Activated CD4-positive, alpha-beta T cell treated with anti-CD3 and anti-CD28 coated beads for 4 hours (primary cell): ENCODE measurements at places on chromosomes 7 and 10.
A peak's percentile ranks its signal among the peaks of the same experiment; 100 is the strongest.

GRCh38 chr7:48274662-48275061 is 103.4 kb downstream of the ABCA13 start:
- no peak for DNase-seq

DNA sequence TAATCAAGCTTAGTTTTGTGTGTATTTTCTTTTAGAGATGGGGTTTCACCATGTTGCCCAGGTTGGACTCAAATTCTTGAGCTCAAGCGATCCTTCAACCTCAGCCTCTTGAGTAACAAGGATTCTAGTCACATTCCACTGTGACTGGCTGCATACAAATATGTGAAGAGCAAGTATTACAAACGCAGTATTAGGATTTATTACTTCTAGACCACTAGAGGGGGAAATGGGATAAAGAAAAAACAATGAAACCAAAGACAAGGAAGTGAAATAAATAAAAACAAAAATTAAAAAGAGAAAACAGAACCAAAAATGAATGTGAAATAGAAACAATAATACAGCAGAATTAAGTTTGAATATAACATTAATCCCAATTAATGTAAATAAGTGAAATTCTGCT is 308.7 kb downstream of the ANKRD30A start:
- DNase-seq: no peak

DNA sequence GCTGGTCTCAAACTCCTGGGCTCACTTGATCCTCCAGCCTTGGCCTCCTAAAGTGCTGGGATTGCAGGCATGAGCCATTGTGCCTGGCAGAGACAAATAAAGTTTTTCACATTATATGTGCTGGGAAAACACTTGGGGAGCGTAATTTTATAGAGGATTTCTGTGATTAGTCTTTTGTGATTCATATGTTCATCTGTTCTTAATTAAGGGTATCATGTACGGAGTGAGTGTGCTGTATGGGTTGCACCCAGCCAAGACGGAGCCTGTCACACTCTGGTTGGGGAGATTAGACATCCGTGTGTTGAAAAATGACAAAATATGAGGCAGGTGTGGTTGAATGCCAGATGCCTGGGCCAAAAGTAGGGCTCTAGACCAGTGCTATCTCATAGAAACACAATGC is 10.3 kb downstream of the ADRB1 start:
- no peak for DNase-seq

GRCh38 chr7:119233015-119233414 is 1008.5 kb downstream of the ANKRD7 start:
- DNase-seq: no peak

DNA sequence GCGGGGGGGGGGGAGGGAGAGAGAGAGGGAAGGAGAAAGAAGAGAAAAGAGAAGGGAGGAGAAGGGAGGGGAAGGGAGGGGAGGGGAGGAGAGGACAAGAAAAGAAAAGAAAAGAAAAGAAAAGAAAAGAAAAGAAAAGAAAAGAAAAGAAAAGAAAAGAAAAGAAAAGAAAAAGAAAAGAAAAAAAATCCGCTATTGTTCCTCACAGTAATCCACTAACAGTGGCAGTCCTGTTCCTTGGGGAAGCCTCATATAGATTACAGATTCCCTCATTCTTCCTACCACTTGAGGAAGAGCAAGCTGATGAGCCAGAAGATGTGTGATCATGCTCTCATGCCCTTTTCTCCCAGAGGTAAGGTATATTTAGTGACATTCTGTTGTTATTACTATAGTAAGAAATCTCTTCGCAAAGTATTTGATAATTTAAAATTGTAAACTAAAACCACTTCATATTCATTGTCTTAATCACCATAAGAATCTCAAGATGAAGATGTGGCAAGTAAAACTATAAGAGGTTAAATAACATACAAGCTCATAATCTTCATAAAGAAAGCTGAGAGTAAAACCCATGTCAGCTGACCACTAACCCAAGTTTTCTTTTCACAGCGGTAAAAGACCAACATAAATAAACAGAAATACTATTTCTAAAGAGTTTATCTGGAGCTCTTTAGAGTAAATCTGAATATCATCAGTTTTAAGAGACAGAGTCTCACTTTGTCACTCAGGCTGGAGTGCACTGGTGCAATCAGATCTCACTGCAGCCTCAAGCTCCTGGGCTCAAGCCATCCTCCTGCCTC is 128.1 kb downstream of the JMJD1C start:
- DNase-seq: no peak

GRCh38 chr7:122995600-122995999 is at the start of gene TAS2R16:
TAS2R16 (minus strand) TSS chr7:122995700; CDS start chr7:122995634, 66 bp downstream.
- DNase-seq: no peak

- no peak for DNase-seq
Observed at GRCh38 chr7:135463908-135464307, 46.0 kb downstream of the CNOT4 start.

- no peak for DNase-seq
Observed at GRCh38 chr7:121178869-121179497, 149.8 kb upstream of the WNT16 start.

DNA sequence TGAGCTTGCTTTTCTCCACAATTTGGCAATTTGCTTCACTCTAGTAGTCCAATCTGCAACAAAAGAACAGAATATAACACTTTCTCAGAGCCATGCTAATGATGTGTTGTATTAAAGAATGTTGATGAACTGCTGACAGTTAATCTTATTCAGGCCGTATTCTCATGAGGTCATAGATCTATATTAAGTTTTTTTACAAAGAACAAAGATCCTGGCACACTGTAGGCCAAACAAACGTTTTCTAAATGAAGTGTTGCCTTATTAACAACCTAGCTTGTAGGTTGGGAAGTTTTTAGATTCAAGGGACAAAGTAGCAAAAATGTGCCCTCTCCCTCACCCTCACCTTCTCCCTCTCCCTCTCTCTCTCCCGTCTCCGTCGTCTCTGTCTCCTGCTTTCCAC is 6.8 kb downstream of the HILPDA start:
- DNase-seq: no peak

DNA sequence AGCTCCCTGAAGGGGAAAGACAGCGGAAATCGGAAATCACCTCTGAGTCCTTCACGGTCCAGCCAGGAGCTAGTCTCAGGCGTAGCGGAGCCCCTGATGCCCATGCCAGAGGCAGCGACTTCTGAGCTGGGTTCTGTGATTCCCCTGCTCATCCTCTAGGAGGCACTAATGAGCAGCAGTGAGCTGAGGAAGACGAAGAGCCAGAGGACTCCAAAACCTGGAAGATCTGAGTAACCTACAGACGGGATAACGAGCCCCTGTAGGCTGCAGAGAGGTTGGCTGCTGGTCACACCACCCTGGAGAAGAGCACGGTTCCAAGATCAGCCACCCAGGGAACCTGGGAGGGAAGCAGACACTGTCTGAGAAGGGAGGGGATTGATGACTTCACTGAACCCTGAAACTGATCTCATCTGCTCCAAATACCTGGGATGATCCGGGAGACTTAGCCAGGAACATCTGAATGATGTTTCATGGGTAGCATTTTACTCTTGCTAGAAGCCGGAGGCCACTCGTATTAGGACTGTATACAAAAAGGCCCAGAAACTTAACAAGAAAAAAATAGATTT is 304.1 kb downstream of the PAXIP1 start:
- DNase-seq: no peak

DNA sequence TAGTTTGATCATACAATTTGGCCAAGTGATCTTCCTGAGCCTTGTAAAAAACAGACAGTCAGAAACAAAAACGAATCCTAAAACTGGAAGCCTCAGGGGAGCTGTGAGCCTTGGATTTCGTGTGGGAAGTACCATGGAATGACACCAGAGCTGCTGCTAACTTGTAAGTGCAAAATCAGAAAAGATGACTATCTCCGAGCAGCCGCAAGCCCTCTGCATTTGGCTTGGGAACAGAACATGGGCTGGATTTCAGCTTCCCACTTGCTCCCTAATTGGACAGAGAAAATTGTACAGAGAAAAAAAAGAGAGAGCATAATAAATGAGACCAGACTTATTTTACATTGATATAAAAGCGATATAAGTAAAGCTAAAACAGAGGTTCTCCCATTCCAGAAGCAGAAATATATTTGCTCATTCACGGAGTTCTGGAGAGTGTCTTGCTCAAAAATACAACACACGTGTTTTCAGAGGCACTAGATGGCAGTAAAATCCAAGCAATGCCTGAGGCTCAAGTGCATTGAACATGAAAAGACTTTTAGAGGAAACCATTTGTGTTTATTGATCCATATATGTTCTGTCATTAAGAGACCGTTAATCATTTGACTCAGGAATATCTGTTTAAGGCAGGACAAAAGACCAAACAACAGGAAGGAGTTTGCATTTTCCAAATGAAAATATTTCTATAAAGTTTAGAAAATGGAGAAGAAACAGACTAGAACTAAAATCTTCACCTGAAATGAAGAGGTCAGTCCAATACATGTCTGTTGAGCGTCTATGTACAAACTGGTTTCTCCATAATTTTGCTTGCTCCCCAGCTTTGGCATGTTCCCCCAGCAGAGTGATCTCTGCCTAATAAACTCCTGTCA is 78.3 kb upstream of the SLC26A5 start:
- DNase-seq: no peak

DNA sequence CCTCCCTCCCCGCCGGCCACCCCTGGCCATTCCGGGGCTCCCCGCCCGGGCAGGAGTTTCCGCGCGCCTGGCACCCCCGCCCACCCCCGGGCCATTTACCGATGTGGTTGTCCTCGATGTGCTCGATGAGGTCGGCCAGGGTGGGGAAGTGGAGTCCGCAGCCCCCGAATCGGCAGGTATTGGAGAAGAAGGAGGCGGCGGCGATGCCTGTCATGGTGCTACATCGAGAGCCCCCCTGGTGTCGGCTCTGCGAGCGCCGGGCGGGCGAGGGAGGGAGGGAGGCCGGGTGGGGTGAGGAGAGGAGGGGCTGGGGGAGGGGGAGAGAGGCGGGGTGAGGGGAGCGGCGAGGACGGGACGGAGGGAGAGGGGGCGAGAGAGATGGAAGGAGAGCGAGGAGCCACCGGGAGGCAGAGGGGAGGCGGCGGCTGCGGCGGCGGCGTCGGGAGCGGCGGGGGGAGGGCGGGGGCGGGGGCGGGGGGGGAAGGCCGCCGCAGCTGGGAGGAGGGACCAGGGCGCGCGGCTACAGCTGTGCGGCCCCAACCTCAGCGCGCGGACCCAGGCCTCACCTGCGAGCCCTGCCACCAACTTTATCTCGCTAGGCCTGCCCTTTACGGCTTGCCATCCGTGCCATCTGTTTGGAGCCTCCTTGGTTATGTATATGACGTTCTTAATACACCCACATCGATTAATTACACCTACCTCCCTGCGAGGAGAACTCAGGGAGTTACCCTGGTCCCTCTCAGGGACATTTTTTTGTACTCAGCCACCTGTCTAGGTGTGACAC is at the start of gene JAZF1:
TSS of gene JAZF1 (minus strand) at position 432 of the 784 bp plus-strand sequence.
- peak; percentile 51 for DNase-seq

- no peak for DNase-seq
Observed at GRCh38 chr10:69684020-69684980, 54.3 kb downstream of the FAM241B start.

GRCh38 chr7:151843181-151843580 is 33.7 kb downstream of the PRKAG2 start:
- no peak for DNase-seq

GRCh38 chr10:77421591-77421990 is 216.0 kb downstream of the KCNMA1 start:
- DNase-seq: no peak

DNA sequence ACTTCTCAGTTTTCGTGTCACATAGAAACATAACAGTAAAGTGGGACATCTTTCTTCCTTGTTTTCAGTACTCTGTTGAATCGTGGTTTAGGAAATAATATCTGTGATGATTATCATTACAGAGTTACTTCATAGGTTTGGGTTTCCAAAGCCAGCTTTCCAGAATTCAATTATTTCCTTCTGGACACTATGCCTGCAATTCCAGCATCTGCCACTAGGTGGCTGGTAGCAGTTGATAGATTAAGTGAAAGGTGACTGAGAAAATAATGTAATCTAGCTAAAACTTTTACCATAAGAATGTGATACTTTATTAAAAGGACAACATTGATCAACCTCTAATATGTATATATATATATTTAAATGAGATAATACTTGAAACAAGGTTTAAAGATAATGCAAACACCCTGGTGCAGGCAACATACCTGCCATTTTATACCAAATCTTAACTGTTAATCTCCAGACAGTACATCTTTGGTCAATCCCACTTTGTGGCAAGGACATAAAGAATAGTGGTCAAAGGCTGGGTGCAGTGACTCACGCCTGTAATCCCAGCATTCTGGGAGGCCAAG is 102.6 kb downstream of the SH3PXD2A start:
- no peak for DNase-seq

- DNase-seq: no peak
Observed at GRCh38 chr10:80079312-80079719, 851 bp downstream of the TMEM254 start.

DNA sequence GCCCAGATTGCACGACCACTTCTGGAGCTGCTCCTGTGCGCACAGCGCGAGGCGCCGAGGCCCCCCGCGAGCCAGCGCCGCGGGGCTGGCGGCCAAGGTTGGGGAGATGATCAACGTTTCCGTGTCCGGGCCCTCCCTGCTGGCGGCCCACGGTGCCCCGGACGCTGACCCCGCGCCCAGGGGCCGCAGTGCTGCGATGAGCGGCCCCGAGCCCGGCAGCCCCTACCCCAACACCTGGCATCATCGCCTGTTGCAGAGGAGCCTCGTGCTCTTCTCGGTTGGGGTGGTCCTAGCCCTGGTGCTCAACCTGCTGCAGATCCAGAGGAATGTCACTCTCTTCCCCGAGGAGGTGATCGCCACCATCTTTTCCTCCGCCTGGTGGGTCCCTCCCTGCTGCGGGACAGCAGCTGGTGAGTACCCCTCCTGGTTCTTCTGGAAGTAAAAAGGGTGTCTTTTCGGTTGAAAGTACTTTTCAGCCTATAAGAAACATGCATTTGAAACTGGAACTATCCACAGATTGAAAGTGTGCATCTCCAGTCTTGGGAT is 683 bp downstream of the INSIG1 start:
- DNase-seq: peak; percentile 18

GRCh38 chr10:58909881-58910280 is 266.6 kb upstream of the PHYHIPL start:
- no peak for DNase-seq

DNA sequence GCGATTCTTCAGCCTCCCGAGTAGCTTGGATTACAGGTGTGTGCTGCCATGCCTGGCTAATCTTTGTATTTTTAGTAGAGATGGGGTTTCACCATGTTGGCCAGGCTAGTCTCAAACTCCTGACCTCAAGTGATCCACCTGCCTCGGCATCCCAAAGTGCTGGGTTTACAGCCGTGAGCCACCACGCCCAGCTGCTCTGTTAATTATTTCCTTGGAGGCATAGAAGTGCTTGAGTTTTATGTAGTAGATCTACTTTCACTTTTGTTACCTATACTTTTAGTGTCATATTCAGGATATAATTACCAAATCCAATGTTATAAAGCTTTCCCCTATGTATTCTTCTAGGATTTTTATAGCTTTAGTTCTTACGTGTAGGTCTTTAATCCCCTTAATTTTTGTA is 1093.0 kb downstream of the GATA3 start:
- no peak for DNase-seq

DNA sequence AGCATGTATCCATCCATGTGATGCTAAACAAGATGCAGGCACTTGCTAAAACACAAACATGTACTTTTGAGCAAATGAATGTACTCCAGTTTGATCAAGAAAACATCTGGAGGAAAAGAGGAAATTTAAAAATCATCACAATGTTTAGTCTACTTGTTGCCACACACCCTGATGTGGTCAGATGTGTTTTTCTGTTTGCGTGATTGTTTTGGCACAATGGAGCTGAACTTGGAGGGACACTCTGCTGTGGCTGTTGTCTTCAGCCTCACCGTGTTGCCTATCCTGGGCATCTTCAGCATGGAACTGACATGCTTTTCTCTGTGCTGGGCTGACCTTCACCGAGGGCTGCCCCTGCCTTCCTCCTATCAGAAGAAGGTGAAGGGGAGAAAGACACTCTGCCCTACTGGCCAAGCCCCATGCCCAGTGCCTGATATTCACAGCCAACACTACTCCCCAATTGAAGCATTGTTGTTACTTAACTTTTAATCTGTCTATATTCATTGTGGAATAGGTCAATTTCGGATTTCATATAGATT is 268.3 kb upstream of the IGFBP3 start:
- no peak for DNase-seq
